AG09319 (cell line): ENCODE measurements at places on chromosomes 16 and 17.

GRCh38 chr16:10812312-10813098, 6.1 kb downstream of the TVP23A start:
- no peak for DNase-seq

DNA sequence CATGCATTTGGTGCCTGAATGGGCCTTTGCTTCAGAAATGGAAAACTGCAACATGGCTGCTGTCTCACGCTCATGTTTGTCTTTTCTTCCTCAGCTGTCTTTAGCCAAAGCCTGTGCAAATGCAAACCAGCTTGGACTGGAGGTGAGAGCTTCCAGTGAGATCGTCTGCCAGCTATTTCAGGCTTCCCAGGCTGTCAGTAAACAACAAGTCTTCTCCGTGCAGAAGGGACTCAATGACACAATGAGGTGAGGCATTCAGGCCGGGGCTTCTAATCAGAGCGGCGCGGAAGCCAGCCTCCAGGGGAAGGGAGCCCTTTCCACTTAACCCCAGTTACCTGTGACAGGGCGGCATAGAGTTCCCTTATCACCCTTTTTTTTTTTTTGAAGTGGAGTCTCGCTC, 14.3 kb downstream of the CCNF start:
- no peak for DNase-seq

DNA sequence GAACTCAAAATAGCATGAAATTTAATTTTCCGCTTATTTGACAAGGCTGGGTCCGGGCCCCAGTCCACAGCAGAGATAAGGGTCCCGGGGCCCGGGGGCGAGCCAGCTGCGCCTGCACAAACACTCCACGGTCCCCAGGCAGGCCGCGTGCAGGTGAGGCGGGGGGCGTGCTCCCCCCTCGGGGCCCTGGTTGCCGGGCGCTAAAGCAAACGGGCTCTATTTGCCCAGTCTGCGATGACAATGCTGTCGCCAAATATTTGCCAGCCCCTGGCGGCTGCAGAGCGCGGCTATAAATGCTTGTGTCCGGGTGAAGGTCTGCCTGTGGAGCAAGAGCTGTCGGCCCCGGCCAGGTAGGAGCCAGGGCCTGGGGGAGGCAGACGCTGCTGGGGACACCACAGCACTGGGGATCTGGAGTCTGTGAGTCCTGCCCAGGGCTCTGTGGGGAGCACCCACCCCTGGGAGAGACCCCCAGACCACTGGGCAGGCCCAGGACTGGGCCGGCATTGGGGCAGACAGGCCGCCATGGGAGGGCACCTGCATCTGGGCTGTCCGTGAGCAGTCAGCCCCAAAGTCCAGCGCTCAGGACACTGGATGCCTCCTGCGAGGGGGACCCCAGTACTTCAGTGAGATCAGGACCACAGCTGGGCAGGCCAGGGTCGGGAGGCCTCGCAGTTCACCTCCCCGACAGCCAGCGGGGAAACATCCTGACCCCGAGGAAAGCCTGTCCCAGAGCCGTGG, at the start of gene PERCC1:
PERCC1 (plus strand) TSS at position 320 of the 738 bp plus-strand sequence. CDS start 1,516 bp downstream, outside the sequence.
- no peak for DNase-seq

GRCh38 chr17:78364436-78365281, 4.8 kb upstream of the SOCS3 start:
- no peak for DNase-seq

DNA sequence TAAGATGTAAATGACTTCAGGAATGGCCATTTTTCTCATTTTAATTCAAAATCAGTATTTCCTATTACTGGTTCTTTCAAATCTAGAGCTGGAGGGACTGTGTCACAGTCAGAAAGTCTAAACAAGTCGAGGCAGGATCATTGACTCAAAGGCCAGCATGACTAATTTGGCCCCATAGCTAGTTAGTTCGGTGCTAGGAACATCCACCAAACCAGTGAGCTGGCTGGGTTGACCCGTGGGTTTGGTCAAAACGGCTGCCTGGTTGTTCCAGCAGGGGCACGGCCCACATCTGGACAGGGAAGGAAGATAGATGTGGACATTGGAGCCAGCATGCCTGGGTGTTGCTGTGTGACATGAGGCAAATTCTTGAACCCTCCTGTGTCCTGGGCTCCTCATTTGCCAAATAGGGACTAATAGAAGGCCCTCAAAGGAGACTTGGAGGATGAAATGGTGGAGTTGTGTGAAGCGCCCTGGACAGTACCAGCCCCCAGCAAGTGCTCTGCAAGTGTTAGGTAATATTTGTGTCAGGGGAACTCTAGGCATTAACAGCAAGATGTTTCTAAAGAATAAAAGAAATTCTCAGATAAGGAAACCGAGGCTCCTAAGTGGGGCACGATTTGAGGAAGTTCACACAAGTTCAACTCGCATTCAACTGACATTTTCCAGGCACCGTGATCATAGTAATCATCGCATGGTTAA, 46.2 kb downstream of the MEOX1 start:
- DNase-seq = no peak

DNA sequence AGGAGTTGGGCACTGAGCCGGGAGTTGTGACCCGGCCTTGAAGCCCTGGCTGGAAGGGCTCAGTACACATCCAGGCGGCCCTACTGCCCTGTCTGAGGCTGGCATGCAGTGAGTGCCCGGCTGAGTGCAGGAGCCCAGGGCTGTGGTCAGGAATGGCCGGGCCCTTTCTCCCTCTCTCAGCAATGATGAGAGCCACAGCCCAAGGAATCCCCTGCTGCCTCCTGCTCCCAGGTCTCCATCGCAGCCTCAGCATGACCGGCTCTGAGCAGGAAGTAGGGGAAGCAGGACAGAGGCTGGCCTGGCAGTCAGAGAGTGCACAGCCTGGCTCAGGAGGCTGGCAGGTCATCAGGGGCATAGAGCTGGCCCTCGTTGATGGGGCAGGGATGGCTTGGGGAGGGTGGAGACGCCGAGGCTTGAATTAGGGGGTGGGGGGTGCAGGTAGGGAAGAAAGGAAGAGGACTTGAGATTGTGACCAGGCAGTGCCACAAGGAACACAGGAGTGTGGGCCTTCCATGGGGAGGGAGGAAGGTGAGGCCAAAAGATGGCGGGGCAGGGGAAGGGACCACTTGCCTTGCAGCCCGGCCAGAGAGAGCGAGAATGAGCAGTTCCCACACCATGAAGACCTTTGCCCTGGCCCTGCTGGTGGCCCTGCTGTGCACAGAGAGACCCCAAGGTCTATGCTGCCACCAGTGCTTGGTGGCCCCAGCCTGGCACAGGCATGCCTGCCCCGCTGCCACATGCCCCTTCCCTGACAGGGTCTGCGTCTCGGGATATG, 32.1 kb upstream of the KRT17 start:
- DNase-seq = no peak

GRCh38 chr17:51765282-51766135, 393.0 kb downstream of the CA10 start:
- DNase-seq = no peak

- DNase-seq = no peak
These were observed 45.6 kb downstream of the USP31 start for GRCh38 chr16:23103603-23104002.

- no peak for DNase-seq
These were observed 82.1 kb downstream of the GPR139 start for GRCh38 chr16:19991614-19992013.

DNA sequence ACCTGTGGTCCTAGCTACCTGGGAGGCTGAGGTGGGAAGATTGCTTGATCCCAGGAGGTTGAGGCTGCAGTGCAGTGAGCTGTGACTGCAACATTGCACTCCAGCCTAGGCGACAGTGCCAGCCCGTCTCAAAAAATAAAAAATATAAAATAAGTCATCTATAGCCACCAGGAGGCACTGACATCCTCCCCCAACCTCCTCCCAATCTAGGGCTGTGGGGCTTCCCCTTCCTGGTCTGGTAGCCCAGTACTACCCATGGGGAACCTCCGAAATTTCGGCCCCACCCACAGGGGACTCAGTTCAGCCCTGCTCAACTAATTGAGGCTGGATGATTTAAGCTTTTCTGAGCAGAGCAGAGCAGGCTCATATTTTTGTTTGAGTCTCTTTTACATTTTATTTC, 3.2 kb downstream of the ZSCAN10 start:
- DNase-seq = no peak

DNA sequence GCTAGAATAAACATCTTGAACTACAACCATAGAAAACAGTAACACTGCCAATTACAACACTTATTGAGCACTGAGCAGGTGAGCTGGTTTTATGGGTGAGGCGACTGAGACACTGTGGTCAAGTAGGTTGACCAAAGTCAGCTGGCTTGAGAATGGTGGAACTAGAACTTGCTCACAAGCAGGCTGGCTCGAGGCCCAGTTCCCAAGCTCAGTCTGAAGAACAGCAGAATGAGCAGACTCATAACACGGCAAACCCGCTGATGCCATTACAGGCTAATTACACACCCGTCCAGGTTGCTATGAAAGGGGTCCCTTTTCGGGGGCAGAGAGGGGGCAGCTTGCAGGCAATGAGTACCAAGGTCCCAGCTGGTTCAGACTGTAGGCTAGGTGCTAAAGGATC, 6.5 kb downstream of the ZZEF1 start:
- DNase-seq = no peak

- no peak for DNase-seq
These were observed 24.3 kb downstream of the ITGB3 start for GRCh38 chr17:47277921-47278320.

GRCh38 chr17:22703786-22704441, 1011.6 kb downstream of the KCNJ18 start:
- DNase-seq = no peak

DNA sequence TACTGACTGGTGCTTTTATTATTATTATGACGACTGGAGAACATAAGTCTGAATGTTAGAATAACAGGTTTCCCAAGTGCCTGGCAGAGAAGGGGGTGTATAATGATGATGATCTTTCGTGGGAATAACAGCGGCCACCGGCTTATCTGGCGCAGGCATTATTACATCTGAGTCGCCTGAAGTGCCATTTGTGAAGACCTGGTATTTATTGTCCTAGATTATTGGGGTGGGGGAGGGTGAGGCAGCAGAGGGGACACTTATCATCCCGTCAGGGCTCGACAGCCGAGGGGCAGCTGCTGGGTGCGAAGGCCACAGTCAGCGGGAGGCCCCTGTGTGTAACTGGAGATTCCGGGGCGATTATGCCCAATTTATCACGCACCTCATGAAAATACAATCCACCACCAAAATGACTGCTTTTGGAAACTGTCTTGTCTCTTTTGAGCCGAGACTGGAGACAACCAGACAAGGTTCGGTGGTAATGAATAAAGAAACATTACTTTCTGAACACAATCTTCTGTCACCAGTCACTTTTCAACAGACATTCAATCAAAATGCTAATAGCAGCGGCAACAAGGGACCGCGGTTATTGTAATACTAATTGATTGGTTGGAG, 199.3 kb downstream of the CCDC182 start:
- DNase-seq = no peak

DNA sequence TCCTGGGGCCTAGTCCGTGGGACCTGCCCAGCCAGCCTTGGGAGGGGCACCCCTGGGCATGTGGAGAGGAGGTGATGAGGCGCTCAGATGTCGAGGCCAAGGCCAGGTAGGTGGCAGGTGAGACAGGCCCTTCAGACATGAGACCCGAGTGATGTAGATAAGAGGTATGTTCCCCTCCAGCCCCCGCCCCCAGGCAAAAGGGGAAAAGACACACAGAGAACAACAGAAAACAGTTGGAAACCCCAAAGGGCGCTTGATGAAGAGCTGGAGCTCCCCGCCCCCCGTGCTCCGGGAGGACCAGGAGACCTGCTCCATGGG, 95.4 kb upstream of the CBX4 start:
- DNase-seq = no peak

DNA sequence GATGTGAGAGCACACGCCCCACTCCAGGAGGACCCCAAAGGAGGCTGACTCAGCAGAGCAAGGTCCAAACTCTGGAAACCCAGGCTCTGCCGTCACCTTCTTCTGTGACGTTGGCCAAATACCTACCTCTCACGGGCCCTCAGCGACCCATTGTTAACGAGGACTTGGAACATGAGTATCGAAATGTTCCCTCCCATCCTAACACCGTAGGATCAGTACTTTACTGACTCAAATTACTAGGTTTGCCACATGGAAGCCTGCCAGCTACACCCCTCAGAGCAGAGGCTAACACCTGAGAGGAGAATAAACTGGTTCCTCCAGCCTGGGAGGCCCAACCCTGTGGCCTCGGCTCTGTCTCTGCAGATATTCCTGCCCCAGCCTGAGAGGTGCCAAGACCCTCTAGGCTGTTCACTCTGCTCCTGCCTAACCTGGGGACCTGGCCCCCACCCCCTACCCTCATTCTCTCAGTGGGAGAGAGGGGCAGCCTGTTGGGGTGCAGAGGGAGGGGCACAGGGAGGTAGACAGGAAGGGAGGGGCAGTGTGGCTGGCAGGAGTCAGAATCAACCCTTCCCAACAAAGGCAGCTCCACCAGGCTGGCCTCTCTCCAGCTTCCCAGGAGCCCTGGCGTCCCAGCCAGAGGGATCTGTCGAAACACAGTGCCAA, 4.4 kb downstream of the PITPNM3 start:
- no peak for DNase-seq

DNA sequence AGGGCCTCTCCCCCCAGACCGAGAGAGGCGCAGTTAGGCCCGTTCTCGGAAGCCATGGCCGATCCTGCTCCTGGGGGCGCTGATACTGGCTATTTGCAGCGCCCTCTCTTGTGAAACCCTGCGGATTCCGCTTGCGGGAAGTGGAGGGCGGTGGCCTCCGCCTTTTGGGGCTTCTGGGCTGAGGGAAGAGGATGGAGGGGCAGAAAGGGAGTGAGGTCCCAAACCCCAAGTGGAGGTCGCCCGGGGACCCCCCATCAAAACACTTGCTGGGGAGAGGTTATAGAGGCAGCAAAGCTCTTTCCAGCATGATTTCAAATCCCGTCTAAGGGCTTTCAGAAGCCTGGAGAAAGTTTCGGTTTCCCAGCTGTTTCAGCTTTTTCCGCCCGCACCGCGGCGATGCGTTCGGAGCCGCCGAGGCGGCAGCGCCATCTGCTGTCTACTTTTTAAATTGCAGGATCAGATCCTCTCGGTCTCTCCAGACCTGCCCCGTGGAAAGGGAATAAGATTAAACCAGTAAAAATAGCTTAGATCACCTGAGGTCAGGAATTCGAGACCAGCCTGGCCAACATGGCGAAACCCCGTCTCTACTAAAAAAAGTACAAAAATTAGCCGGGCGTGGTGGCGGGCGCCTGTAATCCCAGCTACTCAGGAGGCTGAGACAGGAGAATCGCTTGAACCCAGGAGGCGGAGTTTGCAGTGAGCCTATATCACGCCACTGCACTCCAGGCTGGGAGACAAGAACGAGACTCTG, 15.8 kb downstream of the SNX20 start:
- peak; percentile 5 for DNase-seq

DNA sequence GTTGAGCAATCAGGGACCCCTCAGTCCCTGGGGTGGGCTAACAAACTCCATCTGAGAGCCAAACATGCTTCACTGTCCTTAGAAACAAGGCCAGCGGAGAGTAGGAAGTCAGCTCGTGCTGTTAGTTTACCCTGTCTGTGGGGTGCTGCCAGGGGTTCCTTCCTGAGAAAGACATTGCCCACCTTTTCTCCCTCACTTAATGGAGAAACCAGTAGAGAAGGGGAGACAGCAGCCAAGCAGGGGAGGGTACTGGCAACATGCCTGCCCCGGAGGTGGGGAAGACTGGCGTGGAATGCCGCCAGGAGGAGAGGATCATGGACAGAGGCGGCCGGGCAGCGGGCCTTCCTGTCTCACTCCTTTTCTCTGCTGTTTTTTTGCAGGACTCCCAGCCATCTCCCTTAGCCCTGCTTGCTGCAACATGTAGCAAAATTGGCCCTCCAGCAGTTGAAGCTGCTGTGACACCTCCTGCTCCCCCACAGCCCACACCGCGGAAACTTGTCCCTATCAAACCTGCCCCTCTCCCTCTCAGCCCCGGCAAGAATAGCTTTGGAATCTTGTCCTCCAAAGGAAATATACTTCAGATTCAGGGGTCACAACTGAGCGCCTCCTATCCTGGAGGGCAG, 19.9 kb downstream of the SP2 start:
- DNase-seq = no peak
